Colonic mucosa (tissue), 4 donors: ENCODE measurements at places on chromosomes 5 and 9.

GRCh38 chr5:150452914-150453313 is 3.4 kb upstream of the RPS14 start:
- no peak for DNase-seq

DNA sequence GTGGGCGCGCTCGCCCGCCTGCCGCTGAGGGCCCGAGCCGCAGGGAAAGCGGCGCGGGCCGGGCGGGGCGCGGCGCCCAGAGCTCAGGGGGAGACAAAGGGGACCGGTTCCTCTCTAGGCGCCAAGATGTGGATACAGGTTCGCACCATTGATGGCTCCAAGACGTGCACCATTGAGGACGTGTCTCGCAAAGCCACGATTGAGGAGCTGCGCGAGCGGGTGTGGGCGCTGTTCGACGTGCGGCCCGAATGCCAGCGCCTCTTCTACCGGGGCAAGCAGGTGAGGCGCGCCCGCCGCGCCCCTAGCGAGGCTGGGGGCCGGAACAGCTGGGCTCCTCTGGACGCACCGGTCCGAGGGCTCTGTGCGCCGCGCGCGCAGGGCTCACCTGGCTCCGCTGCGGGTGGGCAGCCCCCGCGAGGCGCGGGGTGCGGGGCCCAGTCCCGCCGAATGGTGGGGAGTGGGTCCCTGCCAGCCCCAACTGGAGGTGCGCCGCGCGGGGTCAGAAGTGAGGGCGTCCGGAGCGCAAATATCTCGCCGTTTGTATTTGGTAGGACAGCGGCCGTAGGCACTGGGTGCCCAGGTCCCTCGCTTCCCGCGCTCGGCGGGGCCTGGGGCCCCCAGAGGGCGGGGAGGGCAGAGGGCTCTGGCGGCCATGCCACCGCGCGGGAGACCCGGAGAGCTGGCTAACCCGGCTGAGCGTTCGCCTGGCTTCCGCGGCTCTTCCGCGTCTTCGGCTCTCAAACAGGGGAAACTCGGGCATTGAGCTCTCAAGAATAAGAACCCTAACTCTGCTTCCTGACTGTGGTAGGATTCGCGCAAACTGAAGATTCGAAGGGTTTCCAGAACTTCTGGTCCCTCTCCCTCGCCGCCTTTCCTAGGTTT is 607 bp downstream of the UHRF2 start:
- DNase-seq = peak; percentile 53

DNA sequence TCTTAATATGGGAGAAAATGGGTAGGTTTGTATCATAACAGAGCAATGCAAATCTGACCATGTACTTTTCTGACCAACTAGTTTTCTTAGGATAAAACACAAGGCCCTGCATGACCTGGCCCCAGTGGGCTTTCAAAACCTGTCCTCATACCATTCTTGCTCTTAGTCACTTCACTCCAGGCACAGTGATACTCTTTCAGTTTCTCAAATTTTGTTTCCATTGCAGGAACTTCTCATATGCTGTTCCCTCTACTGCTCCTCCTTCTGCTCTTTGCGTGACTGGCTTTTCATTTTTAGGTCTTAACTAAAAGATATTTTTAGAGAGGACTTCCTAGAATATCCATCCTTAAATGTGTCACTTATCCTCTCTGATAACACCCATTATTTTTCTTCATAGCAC is 112.4 kb downstream of the INIP start:
- no peak for DNase-seq

DNA sequence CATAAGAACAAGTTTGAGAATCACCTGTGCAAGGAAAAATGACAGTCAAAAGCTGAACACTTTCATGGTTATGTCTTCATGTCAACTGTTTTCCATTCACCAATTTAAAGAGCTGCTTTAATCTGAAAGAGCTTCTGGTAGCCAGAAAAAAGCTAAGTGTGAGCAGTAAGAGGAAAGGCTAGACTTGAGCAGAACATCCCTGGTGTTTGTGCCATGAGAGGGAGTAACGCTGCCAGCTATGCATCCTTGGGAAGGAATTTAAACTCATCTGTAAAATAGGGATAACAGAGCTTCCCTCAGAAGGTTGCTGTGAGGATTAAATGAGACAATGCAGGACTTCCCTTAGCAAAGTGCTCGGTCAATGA is 193.7 kb downstream of the MAPKAP1 start:
- DNase-seq = no peak

DNA sequence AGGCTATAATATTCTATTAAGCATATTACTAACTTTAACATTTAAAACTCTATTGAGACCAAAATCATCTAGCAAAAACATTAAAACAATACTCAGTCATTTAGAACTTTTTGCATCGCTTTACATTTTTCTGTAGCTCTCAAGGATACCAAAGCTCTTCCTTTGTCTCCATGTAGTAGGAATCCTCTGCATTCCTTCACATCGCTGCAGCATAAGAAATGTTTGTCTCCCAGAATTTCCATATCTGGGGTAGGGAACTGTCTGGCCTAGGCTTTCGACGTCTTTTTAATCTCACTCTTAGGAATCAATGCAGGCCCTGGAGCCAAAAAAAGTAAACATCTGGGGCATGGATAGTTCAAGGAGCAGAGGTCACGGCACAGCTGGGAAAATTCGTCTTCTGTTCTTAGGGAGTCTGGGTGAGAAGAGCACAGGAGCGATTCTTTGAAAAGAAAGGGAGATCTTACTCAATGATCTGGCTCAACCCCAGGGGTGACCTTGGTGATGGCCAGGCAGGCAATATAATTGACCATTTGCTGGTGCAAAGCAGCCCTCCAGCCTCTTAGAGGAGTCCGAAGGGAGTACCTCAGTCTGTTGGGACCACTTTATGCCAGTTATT is 23.2 kb upstream of the RAI14 start:
- DNase-seq = no peak
